ENCODE measurements at places on chromosomes 2 and 18.

DNA sequence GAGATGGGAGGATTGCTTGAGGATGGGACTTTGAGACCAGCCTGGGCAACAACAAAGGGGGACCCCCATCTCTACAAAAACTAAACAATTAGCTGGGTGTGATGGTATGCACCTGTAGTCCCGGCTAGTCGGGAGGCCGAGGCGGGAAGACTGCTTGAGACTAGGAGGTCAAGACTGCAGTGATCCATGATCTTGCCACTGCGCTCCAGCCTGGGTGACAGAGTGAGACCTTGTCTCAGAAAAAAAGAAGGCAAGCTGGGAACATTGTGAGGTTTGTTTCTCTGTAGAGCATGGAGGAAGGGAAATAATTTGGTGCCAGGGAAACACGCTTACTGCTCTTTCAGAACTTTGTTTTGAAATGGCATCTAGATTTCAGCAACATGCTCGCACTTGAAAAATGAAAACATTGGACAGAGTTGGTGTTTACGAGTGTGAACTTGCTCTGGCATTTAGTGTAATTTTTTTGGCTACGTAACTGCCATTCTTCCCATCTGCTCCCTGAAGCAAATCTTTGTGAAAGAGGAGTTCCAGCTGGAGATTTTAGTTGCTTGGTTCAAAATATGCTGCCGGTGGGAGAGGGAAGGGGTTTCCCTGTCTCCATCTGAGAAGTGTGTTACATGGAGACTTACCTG lies 125.6 kb upstream of the DLX2 start:
- no peak for DNase-seq

GRCh38 chr2:9797681-9798556 lies 45.4 kb upstream of the TAF1B start:
- DNase-seq: no peak

DNA sequence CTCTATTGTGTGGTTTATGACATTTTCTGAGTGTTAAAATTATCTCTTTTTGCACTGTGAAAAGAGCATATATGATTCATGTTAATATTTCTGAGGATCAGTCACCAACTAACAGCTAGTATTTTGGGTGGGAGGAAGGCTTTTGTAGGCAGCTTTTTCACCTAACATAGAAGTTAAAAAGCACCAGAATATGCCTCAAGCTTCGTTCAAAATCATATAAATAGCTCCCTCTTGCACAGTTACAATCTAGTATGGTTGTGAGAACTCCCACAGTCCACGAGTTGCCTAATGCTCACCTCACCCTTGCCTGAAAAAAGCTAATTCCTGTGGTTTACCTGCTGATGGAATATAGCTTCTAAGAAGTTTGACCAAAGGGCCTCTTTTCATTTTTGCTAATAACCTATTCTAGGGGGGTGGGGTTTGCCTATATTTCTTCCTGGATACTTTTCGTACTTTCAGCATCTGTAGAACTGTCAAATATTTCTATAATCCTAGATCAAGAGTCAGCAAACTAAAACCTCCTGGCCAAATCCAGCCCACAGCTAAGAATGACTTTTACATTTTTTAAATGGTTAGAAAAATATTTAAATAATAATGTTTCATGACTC lies 167.1 kb upstream of the FOSL2 start:
- no peak for DNase-seq

GRCh38 chr2:69769272-69769671 lies 27.3 kb downstream of the ANXA4 start:
- no peak for DNase-seq

GRCh38 chr2:8094526-8094925 lies 587.3 kb upstream of the ID2 start:
- DNase-seq: no peak

GRCh38 chr2:176753752-176754474 lies 458.7 kb upstream of the HNRNPA3 start:
- DNase-seq: no peak

- DNase-seq: no peak
Measured at GRCh38 chr2:128502638-128503246, 184.1 kb upstream of the HS6ST1 start.

DNA sequence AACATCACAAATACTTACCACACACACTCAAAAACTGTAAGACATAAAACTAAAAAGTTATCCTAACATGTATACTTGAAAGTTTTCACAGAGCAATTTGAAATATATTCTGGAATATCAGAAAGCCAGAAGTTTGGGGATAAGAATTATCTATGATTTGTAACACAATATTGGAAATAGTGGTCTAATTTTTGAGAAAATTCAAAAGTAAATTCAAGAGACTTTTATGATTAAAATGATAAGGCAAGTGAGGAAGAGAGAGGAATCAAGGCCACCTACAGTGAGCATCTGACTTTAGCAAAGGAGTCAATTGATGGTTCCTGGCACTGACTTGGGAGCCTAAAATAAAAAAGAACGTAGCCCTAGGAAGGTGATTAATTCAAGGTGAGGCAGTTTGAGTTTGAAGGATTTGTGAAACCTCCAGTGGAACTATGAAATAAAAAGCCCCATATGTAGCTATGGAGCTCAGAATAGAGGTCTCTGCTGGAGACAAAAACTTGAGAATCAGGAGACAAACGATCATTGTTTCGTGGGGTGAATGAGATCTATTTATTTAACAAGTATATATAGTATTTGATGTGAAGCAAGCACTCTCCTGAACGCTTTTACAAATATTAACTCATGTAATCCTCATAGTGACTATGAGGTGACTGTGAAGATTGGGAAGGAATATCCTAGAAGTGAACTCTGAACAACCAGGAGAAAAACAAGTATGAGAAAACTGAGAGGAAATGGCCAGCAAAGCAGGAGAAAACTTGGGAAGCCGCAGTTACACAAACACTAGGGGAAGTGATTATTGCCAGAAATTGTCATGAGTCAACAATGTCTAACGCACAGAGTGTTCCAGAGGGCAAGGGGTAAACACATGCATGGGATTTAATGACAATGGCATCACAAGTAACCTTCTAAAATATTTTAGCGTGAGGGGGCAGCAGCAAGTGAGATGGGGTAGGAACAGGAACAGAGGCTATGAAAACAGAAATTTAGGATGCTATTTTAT lies 12.8 kb downstream of the TFPI start:
- no peak for DNase-seq

- DNase-seq: no peak
Measured at GRCh38 chr18:28163201-28163775, 13.6 kb downstream of the CDH2 start.

GRCh38 chr2:145066856-145067548 lies 547.1 kb upstream of the ZEB2 start:
- DNase-seq: no peak

- DNase-seq: no peak
Measured at GRCh38 chr2:204134421-204134820, 197.9 kb downstream of the ICOS start.

DNA sequence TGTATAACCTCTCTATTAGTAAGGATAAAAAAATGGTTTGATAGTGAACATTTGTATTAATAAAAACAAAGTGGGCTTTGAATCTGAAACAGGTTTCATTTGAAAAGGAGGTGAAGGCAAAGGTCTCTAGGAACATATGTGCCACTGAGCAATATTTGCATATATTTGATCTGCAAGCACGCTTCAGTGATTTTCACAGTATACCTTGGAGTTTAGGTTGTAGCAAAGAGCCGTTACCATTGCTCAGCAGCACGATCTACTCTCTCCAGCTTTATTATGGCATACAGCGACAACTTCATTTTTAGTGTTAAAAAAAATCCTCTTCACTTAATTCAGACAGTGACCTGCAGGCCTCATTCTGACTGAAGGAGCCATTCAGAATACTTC lies 75.8 kb upstream of the ZEB2 start:
- DNase-seq: no peak

- DNase-seq: no peak
Measured at GRCh38 chr2:108271691-108272253, 16.9 kb upstream of the SULT1C2 start.

- DNase-seq: no peak
Measured at GRCh38 chr18:12287684-12288402, 20.2 kb upstream of the TUBB6 start.

DNA sequence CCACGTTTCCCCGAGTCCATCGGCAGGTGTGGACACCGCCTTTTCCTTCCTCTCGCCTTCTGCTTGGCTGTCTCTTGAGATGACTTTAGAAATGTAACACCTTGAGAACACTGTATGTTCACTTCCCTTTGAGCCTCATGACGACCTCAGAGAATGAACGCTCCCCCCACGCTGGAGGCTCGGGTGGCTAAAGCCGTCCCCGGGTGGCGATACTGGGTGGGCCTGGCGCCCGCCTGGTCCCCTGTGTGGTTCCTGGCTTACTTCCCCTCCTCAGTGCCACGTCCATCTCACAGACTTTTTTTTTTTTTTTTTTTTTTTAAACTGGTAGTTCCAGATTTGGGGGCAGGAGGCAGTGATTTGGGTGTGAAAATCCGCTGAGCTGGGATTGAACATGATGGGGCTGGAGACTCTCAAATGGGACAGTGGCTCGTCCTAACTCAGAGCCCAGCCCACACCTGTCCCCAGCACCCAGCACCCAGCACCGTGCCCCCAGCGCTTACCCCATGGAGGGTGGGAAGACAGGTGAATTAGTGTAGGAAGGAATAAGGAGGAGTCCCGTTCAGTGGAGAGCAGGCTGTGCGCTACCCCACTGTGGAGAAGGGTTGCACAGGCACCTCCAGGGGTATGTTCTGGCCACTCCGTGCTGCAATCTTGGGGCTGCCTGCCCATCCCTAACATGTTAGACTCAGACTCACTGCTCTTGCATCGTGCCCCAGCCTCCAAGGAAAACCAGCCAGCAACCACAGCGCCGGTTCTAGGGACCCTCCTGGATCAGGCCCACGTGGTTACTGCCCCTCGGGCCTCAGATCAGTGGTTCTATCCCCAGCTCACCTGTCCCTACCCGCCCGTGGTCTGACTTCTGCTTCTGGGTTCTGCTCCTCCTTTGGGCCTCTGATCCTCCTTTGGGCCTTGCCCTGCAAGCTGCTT lies 174.0 kb downstream of the ASB1 start:
- DNase-seq: no peak

DNA sequence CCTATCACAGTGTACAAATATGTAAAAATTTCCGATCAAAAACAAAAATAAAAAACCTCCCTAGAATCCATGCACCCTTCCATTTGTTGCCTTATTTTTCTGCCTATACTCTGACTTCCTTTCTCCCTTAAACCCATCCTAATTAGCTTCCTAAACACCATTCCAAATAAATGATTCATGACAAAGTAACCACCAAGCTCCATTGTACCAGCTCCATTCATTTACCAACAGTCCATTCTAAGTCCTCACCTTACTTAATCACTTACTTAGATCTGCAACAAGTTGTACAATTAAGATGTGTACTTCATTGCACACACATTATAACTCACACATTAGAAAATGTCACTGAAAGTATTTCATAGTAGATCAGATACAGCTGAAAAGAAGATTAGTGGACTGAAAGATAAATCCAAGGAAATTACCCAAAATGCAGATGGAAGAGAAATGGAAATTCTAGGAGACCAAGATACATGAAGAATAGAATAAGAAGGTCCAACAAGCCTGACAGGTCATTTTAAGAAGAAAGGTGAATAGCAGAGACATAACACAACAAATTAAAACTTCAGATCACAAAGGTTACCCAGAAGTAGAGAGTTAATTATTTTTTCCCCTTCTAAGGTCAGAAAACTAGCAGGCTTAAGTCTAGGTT lies 154.6 kb downstream of the DYM start:
- no peak for DNase-seq

GRCh38 chr2:154912215-154912614 lies 213.7 kb downstream of the KCNJ3 start:
- no peak for DNase-seq

GRCh38 chr18:56977771-56978170 lies 169.1 kb upstream of the BOD1L2 start:
- DNase-seq: no peak

GRCh38 chr2:108949316-108950239 lies 39.4 kb downstream of the EDAR start:
- DNase-seq: no peak

DNA sequence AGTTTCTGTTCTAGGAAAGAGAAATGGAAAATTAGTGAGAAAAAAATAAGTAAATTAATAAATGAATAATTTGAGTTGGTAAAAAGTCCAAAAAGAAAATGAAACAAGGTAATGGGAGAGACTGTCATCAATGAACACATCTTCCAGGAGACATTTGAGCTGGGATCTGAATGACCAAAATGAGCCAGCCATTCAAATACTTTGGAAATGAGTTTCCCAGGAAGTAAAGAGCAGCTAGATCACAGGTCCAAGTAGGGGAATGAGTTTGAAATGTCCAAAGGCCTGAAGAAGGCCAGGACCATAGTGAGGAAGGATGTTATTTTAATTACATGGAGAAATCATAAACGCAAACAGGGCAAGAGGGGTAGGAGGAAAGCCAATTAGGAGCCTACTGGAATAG lies 6.6 kb upstream of the DNAH7 start:
- DNase-seq: no peak

DNA sequence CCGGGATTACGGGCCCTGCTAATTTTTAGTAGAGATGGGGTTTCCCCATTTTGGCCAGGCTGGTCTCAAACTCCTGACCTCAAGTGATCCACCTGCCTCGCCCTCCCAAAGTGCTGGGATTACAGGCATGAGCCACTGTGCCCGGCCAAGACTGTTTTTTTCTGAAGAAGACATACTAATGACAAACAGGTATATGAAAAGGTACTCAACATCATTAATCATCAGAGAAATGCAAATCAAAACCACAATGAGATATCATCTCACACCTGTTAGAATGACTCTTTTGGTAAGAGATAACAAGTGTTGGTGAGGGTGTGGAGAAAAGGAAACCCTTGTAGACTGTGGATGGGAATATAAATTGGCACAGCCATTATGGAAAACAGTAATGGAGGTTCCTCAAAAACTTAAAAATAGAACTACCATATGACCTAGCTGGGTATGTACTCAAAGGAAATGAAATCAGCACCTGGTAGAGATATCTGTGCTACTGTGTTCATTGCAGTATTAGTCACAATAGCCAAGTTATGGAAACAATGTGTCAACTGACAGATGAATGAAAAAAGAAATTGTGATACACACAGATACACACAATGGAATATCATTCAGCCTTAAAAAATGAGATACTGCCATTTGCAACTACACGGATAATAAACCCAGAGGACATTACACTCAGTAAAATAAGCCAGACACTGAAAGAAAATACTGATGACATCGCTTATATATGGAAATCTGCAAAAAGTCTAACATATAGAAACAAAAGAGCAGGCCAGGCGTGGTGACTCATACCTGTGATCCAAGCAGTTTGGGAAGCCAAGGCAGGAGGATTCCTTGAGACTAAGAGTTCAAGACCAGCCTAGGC lies 20.8 kb downstream of the SOS1 start:
- no peak for DNase-seq

GRCh38 chr2:109021895-109022300 lies 32.9 kb upstream of the EDAR start:
- no peak for DNase-seq

DNA sequence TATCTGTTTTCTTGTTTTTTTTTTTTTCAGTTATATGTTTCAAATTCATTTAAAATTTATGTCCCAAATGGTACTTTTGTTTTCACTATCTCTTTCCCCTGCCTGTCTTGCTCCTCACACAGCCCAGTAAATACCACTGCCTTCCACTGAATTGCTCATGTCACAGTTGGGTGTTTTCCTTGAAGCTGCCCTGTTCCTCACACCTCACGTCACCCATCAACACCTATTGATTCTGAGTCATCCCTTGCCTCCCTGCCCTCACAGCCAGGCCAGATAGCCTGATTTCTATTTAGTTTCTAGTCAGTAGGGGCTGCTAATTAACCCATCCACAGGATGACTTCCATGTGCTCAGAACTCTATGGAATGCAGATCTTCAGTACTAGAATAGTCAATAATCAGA lies 25.3 kb downstream of the FSHR start:
- no peak for DNase-seq

GRCh38 chr2:120245520-120246332 lies 6.9 kb upstream of the RALB start:
- DNase-seq: no peak

- peak; percentile 3 for DNase-seq
Measured at GRCh38 chr2:170530284-170530745, 184.8 kb upstream of the SP5 start.
